NCI-H446 (cell line): ENCODE measurements at places on chromosomes 4 and X.

- no peak for DNase-seq
These were observed 63.3 kb downstream of the FAT1 start for GRCh38 chr4:186660403-186660802.

DNA sequence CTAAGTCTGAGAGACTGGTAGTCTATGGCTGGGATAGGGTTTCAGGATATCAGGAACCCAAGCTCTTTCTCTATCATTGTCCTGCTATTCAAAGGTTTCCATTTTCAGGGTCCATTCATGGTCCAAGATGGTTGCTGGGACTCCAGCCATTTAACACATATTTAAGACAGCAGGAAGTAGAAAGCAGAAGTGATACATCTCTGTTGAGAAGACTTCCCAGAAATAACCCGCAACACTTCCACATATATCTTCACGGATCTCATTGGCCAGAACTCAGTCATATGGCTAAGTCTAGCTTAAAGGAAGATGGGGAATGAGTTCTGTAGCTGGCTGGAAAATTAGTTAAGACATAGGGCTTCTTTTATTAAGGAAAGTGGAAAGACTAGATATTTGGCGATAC lies 23.8 kb downstream of the CTSO start:
- DNase-seq, result no peak

DNA sequence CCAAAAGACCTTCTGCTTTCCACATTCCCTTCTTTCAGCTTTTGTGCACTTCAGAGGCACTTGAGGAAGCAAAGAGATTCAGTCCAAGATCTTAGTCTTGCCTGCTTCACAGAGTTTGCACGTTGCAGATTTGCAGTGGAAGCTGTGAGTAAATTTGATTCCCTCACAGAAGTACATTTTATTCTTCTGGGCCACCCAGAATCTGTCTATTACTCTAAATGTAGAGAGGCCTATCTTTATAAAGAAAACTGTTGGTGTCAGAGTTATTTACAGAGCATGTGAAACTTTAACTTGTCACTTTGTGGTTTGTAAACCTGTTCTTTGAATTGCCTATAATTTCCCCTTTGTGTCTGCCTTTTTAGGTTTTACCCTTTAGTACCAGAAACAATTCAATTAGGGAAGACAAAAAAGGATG lies 15.5 kb downstream of the SPRY1 start:
- no peak for DNase-seq

GRCh38 chrX:45143455-45143854 lies 57.2 kb downstream of the DIPK2B start:
- DNase-seq, result no peak
